H1 (cell line): ENCODE measurements at places on chromosomes 5 and 9.

DNA sequence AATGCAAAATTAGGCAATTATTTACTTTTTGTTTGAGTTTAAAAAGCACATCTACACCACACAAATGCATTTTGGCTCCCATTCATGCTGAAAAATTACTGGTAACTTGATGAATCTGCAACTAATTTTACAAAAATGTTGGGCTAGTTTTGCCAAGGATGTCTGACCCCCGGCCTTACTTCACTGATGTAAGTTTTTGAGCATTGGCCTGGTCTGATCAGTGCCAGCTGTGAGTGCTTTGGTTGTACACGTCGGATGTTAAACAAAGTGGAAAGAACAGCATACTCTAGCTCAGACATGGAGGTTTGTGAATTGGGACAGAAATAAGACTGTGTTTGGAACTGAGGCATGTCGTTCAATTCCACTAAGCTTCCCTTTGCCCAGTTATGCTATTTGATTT, 1044.2 kb downstream of the TLE4 start:
- no peak for DNase-seq

GRCh38 chr9:70136632-70137031, 93.0 kb downstream of the MAMDC2 start:
- no peak for DNase-seq

DNA sequence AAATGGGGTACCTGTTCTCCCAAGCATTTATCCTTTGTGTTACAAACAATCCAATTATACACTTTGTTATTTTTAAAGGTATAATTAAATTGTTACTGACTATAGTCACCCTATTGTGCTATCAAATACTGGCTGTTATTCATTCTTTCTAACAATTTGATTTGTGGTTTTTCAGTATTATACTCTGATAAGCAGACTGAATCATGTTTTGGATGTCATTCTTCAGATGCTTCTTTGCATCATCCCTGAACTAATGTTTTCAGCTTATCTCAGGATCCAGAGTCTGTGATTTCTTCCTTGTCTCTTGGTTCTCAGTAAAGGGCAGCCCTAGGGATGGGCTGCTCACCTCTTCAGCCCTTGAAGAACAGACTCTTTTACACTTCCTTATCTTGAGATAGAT, 177.8 kb upstream of the SGCD start:
- DNase-seq: no peak

DNA sequence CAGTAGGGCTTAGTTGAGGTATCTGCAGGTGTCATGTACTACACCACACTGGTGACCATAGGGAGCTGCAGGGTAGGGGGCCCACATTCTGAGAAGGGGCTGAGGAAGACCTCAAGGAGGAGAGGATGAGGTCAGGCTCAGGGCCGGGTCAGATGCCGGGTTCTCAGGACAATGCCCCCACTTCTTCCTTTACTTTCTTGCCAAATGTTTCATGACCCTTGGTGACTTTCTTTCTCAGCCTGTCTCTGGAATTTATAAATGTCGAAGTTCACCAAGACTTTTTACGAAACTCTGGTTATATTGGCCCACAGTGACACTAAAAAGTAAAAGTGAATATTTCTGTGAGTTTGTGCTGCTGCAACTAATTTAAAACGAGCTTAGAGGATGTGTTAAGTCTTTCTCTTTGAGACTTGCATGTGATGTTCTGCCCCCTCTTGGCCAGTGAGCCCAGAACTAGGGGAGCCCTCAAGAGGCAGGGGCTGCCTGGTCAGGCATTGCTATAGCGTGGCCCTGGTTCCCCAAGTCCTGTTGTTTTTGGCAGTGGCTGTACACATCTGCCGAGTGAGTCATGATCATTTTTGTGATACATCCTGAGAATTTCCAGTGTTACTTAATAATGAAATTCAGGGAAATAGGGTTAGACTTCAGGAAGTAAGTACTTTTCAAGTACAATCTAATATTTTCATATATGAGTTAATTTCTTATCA, 11.2 kb downstream of the ACO1 start:
- no peak for DNase-seq

DNA sequence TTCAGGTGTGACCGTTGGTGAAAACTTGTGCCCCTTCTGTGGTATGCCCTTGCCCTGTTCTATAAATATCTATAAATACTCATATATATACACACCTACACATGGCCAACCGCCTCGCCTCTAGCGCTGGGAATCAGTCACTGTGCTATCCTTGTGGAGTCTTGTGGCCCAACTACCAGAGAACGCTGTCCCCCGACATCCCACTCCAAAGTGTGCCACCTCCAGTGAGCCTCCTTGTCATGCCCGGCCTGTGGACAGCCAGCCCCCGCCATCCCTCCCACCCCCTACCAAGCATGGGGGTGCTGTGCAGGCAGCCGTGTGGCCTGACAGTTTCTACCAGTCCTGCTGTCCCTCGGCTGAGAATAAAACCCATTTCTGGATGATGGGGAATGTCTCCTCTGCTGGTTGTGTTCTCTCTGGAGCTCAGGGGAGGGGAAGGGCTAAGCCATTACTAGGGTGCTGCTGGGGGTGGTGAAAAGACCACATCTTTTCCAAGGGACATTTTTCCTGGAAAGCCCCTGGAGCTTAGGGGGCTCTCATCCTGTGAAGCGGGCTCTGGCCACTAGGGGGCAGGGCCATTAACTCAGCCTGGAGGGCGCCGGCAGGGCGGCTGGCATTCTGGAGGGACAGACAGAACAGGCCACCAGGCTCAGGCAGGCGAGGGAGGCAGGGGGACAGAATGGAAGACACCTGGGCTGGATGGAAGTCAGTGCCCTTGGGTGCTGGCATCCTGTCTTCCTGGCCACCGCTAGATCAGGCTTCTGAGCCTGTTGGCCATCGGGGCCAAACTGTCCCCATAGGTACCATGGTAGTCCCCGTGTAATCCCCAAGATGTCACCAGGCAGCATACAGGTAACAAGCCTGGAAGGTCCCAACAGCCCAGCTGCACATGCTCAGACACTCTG, 20.7 kb downstream of the GOLGA2 start:
- DNase-seq: no peak

- DNase-seq: no peak
Observed at GRCh38 chr5:175710326-175710725, 52.5 kb downstream of the HRH2 start.

GRCh38 chr5:111117136-111117535, 25.0 kb downstream of the WDR36 start:
- no peak for DNase-seq

DNA sequence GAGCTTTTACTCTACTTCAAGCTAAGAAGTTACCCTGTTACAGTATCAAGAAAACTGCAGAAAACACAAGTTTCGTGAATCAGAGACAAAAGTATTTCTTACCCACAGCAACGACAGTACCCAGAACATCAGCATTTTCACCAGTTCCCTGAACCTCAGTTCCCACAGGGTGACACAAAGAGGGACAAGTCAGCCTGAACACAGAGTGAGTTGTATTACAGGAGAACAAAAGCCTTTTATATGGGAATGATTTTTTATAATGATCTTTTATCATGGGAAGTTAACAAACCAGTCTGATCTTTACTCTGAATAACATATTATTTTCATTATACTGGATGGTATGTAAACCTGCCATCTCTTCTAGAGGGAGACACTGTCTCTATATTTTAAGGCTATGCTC, 139.0 kb upstream of the ITGA1 start:
- DNase-seq: no peak

- DNase-seq: no peak
Observed at GRCh38 chr9:93954434-93955061, 607 bp downstream of the BARX1 start.
